Effector memory CD8-positive, alpha-beta T cell (primary cell): ENCODE measurements at places on chromosomes 12 and 14.
A peak's percentile ranks its signal among the peaks of the same experiment; 100 is the strongest.

GRCh38 chr14:90490720-90491050 is 93.9 kb downstream of the CALM1 start:
- no peak overlapping the region for H3K4me3 ChIP-seq
- no peak overlapping the region for H3K27ac ChIP-seq
- no peaks in the 10 kb centered on the region for H3K36me3 ChIP-seq
- DNase-seq = no peak
- H3K27me3 ChIP-seq = peaks cover 40% of the 10 kb centered on the region

DNA sequence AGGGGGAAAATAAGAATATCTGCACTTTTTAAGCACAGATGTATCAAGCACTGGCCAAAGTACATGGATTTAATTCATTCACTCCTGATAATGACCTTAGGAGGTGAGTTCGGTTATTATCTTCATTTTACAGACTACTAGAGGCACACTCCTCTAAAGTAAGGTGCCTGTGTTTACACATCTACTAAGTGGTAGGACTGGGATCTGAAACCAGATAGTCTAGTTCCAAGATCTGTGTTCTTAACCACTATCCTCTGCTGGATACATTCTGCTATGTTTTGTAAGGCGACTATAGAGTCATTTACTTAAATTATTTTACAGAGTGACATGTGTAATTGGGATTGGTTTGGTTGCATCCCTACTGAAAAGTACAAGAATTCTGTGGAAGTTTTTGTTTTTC is 175.3 kb downstream of the ESR2 start:
- H3K36me3 ChIP-seq = peaks cover 89% of the 10 kb centered on the region
- peak overlapping the region; percentile 60 for H3K27ac ChIP-seq
- no peak for DNase-seq
- H3K4me1 ChIP-seq = peaks cover 3% of the 10 kb centered on the region

DNA sequence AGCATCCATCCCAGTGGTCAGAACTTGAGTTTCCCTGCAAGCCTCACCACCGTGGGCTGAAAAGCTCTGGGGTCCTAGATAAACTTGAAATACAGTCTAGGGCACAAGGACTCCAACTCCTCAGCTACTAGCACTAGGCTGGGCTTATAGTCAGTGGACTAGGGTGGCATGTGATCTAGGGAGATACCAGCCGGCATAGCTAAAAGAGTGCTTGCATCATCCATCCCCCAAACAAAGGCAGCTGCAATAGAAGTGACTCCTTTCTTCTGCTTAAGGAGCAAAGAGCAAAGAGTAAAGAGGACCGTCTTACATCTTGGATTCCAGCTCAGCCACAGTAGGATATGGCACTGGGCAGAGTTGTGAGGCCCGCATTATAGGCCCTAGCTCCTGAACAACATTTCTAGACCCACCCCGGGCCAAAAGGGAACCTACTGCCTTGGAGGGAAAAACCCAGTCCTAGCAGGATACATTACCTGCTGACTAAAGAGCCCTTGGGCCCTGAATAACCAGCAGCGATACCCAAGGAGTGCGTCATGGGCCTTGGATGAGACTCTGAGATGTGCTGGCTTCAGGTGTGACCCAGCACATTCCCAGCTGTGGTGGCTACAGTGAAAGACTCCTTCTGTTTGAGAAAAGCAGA is 17.9 kb upstream of the SOS2 start:
- H3K36me3 ChIP-seq = peaks cover 4% of the 10 kb centered on the region
- H3K27ac ChIP-seq = no peak overlapping the region
- no peaks in the 10 kb centered on the region for H3K4me1 ChIP-seq
- DNase-seq = no peak
- H3K4me3 ChIP-seq = no peak overlapping the region

DNA sequence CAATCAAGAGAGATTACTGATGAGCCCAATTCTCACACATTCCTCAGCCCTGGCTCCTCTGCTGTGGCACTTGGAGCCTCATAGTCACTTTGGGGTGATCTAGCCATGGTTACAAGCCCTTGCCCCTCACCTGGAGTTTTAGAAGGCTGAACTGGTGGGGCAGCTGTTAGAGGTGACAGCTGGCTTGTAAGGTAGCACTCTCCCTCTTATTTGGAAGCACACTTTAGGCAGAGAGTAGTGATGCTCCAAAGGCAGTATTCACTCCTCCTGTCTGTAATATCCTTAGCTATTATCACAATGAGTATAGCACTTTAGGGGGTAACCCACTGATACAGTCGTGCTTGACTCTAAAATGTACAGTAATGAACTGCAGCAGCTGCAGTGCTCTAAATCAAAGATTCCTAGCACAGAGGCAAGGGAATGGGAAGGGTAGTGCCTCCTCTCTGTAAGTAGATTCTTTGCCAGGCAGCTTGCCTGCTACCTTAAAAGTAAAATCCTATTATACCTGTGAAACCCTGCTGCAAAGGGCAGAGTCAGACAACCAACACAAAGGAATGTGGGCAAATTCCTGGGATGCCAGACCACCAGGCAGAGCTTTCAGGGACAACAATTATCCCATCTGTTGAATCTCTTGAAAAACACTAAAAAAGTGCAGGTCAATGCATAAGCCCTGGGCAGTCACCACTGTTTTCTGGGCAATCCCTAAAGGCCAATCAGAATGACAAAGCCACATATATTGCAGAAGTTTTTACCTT is 336.3 kb downstream of the NOVA1 start:
- no peak overlapping the region for H3K4me3 ChIP-seq
- H3K27me3 ChIP-seq = no peaks in the 10 kb centered on the region
- no peak for DNase-seq
- no peaks in the 10 kb centered on the region for H3K36me3 ChIP-seq

GRCh38 chr14:26204366-26204727 is 393.5 kb downstream of the NOVA1 start:
- no peaks in the 10 kb centered on the region for H3K27me3 ChIP-seq
- no peak for DNase-seq
- no peaks in the 10 kb centered on the region for H3K36me3 ChIP-seq
- H3K4me3 ChIP-seq = no peak overlapping the region

DNA sequence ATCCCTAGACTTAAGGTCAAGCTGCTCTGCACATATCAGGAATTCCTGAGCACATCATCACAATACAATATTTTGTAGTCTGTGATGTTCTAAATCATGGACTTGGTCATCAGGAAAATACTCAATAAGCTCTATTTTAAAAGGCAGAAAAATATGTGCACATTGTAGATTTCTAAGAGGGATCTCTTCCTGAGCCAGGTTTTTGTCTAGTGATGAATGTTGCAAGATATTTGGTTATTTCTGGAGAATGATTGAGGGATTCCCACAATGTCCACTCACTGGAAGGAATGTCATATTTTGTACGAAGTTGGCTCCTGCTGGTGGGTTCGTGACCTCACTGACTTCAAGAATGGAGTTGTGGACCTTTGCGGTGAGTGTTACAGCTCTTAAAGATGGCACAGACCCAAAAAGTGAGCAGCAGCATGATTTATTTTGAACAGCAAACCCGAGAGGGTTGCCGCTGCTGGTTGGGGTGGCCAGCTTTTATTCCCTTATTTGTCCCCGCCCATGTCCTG is 300.9 kb upstream of the DCN start:
- no peak overlapping the region for H3K4me3 ChIP-seq
- no peak overlapping the region for H3K27ac ChIP-seq
- H3K4me1 ChIP-seq = no peaks in the 10 kb centered on the region
- no peaks in the 10 kb centered on the region for H3K36me3 ChIP-seq

- no peaks in the 10 kb centered on the region for H3K27me3 ChIP-seq
- H3K4me3 ChIP-seq = no peak overlapping the region
- H3K27ac ChIP-seq = peak overlapping the region; percentile 68
- no peaks in the 10 kb centered on the region for H3K36me3 ChIP-seq
- peaks cover 11% of the 10 kb centered on the region for H3K4me1 ChIP-seq
These were observed 59.1 kb upstream of the NAP1L1 start for GRCh38 chr12:76143343-76144244.

GRCh38 chr14:33511851-33512640 is 438.8 kb downstream of the EGLN3 start:
- no peaks in the 10 kb centered on the region for H3K27me3 ChIP-seq
- H3K4me3 ChIP-seq = no peak overlapping the region
- no peak overlapping the region for H3K27ac ChIP-seq
- no peaks in the 10 kb centered on the region for H3K4me1 ChIP-seq
- DNase-seq = no peak

GRCh38 chr12:13211859-13212664 is 15.5 kb downstream of the EMP1 start:
- peak; percentile 76 for DNase-seq
- no peaks in the 10 kb centered on the region for H3K36me3 ChIP-seq

DNA sequence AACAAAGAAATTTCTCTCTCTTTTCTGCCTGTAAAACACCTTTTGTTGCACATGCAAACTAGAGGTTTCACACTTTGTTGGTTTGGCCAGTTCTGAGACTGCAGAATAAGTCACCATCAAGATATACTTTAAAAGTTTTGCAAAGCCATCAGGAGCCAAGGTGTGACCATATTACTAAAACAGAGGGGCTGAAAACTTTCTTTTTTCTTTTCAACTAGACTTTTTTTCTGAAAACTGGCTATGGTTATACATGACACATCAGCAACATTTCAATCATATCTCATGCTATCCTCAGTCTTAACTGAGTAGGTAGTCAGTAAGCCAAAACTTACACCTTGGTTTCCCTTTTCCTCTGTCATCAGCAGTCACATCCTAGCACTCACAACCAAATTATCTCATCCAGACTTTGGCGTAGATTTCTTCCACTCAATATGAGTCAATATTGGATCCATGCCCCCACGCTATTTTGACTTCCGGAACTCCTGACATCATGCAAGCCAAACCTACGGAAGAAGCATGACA is 4.1 kb upstream of the IFNG start:
- peak; percentile 15 for DNase-seq
- H3K4me1 ChIP-seq = peaks cover 27% of the 10 kb centered on the region
- H3K36me3 ChIP-seq = peaks cover 12% of the 10 kb centered on the region
- peak overlapping the region; percentile 51 for H3K27ac ChIP-seq
- peak overlapping the region; percentile 13 for H3K4me3 ChIP-seq

- H3K4me1 ChIP-seq = no peaks in the 10 kb centered on the region
- H3K27ac ChIP-seq = no peak overlapping the region
- H3K36me3 ChIP-seq = no peaks in the 10 kb centered on the region
- peaks cover 65% of the 10 kb centered on the region for H3K27me3 ChIP-seq
These were observed 149.3 kb downstream of the ESRRB start for GRCh38 chr14:76525106-76525821.

- H3K4me1 ChIP-seq = peaks cover 8% of the 10 kb centered on the region
- H3K36me3 ChIP-seq = peaks cover 3% of the 10 kb centered on the region
- DNase-seq = no peak
- no peaks in the 10 kb centered on the region for H3K27me3 ChIP-seq
- no peak overlapping the region for H3K27ac ChIP-seq
- H3K4me3 ChIP-seq = no peak overlapping the region
These were observed 4.0 kb upstream of the GEMIN2 start for GRCh38 chr14:39109893-39110715.

DNA sequence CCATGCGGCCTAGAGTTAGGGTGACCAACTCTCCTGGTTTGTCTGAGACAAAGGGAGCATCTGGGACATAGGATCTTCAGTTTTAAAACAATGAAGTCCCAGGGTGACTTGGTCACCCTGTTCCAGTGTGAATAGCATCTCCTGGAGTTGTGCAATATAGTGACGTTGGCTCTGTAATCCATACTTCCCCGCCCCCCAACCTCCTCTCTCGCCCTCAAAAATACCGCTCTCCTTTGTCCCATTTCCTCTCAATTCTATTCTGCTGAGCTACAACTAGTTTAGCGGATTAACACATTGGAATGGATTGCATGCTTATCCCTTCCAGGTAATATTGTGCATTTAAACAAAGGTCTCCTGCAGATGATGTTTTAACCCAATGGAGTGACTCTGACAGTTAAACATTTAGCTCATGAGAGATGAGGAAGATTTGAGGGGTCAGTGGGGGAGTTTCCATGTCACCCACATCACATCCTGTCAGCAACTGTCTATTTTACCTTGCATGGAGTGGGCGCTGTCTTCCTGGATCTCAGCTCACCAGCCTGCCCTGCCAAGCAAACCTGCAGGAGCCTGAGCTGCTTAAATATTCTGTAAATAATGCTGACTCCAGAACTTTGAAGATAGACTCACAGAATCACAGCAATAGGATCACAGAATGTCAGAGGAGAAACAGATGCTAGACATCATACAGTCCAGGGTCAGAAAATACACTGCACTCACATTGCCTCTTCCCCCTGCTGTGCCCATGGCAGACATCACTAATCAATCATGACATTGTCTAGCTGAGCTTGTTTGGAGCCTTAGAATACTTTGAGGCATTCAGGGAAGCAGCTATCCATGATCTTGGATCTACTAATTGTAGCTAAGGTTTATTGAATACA is 43.0 kb downstream of the MAP1LC3B2 start:
- H3K27ac ChIP-seq = no peak overlapping the region
- H3K4me3 ChIP-seq = no peak overlapping the region
- H3K27me3 ChIP-seq = peaks cover 13% of the 10 kb centered on the region
- H3K4me1 ChIP-seq = no peaks in the 10 kb centered on the region
- no peaks in the 10 kb centered on the region for H3K36me3 ChIP-seq

- no peak overlapping the region for H3K4me3 ChIP-seq
- no peaks in the 10 kb centered on the region for H3K36me3 ChIP-seq
- no peak overlapping the region for H3K27ac ChIP-seq
- no peaks in the 10 kb centered on the region for H3K27me3 ChIP-seq
These were observed 561.3 kb downstream of the C12orf50 start for GRCh38 chr12:87467936-87468335.

- no peak overlapping the region for H3K4me3 ChIP-seq
- H3K36me3 ChIP-seq = no peaks in the 10 kb centered on the region
- H3K27me3 ChIP-seq = no peaks in the 10 kb centered on the region
- H3K27ac ChIP-seq = no peak overlapping the region
These were observed 389.8 kb downstream of the ETNK1 start for GRCh38 chr12:23014749-23015148.

- H3K27ac ChIP-seq = peak overlapping the region; percentile 64
- peak overlapping the region; percentile 37 for H3K4me3 ChIP-seq
- DNase-seq = peak; percentile 5
These were observed 107.3 kb downstream of the CRADD start for GRCh38 chr12:93784339-93785086.

DNA sequence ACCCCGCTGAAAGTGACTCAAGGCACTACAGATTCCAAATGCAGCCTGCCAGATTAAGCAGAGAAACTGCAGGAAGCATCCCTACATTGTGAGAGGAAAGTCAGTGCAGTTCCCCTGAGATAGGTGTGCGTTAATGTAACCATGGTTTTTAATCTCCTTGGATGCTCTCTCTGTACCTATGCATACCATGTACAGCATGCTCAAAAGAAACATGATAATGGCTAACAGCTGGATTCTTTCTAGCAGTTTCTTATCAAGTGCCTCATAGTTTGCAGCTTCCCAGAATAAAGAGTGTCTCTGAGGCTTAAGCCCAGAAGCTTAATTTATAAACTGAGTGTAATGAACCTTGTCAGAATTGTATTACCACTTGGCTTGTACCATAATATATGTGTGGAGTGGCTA is 17.1 kb upstream of the MDM1 start:
- H3K36me3 ChIP-seq = peaks cover 3% of the 10 kb centered on the region
- peaks cover 12% of the 10 kb centered on the region for H3K27me3 ChIP-seq
- peaks cover 9% of the 10 kb centered on the region for H3K4me1 ChIP-seq
- H3K27ac ChIP-seq = no peak overlapping the region
- DNase-seq = no peak
